ENCODE measurements at places on chromosomes 3 and 15. TPM values are rescaled to one million over a fixed set of nuclear protein-coding genes. Genes with fewer than 3 reads are reported as not detected.

The CD200R1L gene
- not detected for total RNA-seq

DNA sequence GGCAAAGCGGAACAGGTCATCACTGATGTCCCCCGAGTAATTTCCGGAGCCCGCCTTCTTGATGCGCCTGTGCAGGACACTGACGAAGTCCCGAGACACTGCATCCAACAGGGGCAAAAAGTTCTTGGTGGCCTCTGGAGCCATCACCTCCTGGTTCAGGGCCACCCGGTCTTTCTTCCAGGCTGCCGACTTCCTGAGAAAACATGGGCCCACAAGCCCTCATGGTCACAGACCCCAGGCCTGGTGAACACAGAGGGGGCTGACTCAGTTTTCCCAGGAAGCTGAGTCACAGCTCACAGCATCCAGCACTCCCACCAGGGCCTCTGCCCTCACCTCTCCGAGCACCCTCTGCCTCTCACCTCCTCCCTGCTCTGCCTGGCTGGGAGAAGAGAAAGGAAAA is 22.4 kb downstream of the CYP11A1 start:
- DNase-seq = no peak

GRCh38 chr3:151265166-151265565 is 13.2 kb downstream of the P2RY14 start:
- no peak for DNase-seq

- DNase-seq = no peak
Measured at GRCh38 chr3:136353461-136353860, 103.3 kb downstream of the PCCB start.

DNA sequence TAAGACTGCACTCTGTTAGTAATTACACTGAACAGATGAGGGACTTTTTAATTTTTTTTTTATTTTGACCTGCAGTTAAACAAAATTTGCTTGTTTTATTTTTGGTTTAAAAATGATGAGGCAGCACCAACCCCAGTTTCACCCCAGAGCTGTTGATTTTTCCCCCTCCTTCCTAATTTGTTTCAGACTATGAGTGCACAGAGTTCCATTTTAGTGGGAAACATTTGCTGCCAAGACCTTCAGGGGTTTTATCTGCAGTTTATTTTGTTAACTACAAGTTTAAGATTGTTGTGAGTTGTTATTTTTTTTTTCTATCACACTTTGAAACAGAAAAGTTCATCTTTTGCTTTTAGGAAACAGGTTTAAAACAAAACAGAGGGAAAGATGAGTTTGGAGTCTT is 455.9 kb upstream of the NR2F2 start:
- DNase-seq = no peak

The CNTN4 gene
- not detected for total RNA-seq

Measured in naive thymus-derived CD4-positive, alpha-beta T cell (primary cell).